ENCODE measurements at places on chromosomes 16 and 17. TPM values are rescaled to one million over a fixed set of nuclear protein-coding genes. Genes with fewer than 3 reads are reported as not detected.

Gene PTX4
- polyA plus RNA-seq, result 0.33 TPM

Gene PPL
- polyA plus RNA-seq, result not detected

Gene AOC3
- 1.5 TPM for polyA plus RNA-seq

Gene PIK3R6
- 11.0 TPM for polyA plus RNA-seq

Gene SPATA2L
- polyA plus RNA-seq, result 33.0 TPM

Gene KRT222
- polyA plus RNA-seq, result not detected

Gene ICAM2
- 149 TPM for polyA plus RNA-seq

Gene GAS2L2
- 0.10 TPM for polyA plus RNA-seq

Gene PLCD3
- polyA plus RNA-seq, result 0.50 TPM

Gene FAM20A
- polyA plus RNA-seq, result not detected

Gene CTCF
- 42.7 TPM for polyA plus RNA-seq

Gene SCPEP1
- 121 TPM for polyA plus RNA-seq

Gene GNGT2
- 5.1 TPM for polyA plus RNA-seq

Gene MYCBPAP
- polyA plus RNA-seq, result 0.45 TPM

Gene MYH3
- 9.4 TPM for polyA plus RNA-seq

Gene SEZ6
- polyA plus RNA-seq, result not detected

Gene GINS2
- 0.33 TPM for polyA plus RNA-seq

- H3K27ac ChIP-seq, result no peak overlapping the region
- H3K4me3 ChIP-seq, result no peak overlapping the region
- no peaks in the 10 kb centered on the region for H3K4me1 ChIP-seq
Measured at GRCh38 chr16:55539488-55539887, 27.0 kb upstream of the CAPNS2 start.

- H3K36me3 ChIP-seq, result no peaks in the 10 kb centered on the region
- H3K4me1 ChIP-seq, result peaks cover 3% of the 10 kb centered on the region
- no peaks in the 10 kb centered on the region for H3K27me3 ChIP-seq
- DNase-seq, result no peak
- no peak overlapping the region for H3K4me3 ChIP-seq
- no peak overlapping the region for H3K27ac ChIP-seq
Measured at GRCh38 chr16:78184238-78185183, 85.1 kb downstream of the WWOX start.

DNA sequence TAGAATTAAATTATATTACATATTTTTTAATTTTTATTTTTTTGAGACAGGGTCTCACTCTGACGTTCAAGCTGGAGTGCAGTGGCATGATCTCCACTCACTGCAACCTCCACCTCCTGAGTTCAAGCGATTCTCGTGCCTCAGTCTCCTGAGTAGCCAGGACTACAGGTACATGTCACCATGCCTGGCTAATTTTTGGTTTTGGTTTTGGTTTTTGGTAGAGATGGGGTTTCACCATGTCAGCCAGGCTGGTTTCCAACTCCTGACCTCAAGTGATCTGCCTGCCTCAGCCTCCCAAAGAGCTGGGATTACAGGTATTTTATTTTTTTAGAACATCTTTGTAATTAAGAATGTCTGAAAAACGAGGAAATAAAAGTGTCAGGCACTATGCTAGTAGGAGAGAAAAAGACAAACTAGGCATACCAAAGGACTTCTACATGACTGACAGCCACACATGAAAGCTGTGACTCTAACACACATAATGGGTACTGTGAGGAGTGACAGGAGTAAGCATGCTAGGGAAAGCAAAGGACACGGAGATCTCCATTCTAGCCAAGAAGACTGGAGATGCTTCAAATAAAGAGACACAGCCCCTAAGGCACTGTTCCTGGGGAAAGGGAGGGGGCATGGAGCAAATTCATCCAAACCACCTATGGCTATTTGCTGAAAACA lies 7.3 kb downstream of the GNA13 start:
- H3K4me3 ChIP-seq, result no peak overlapping the region
- peaks cover 55% of the 10 kb centered on the region for H3K36me3 ChIP-seq
- DNase-seq, result no peak
- peak overlapping the region; percentile 14 for H3K27ac ChIP-seq

- H3K4me1 ChIP-seq, result peaks cover 55% of the 10 kb centered on the region
- peak within 1 kb of the TSS; percentile 77 for H3K27ac ChIP-seq
- peak; percentile 89 for DNase-seq
- H3K4me3 ChIP-seq, result no peak within 1 kb of the TSS
- H3K27me3 ChIP-seq, result no peaks in the 10 kb centered on the region
Measured at GRCh38 chr16:88785106-88785924, at the start of gene PIEZO1. Gene PIEZO1 (minus strand): TSS chr16:88785220. CDS start chr16:88784964, 256 bp downstream.

- no peak overlapping the region for H3K4me3 ChIP-seq
- no peak overlapping the region for H3K27ac ChIP-seq
- no peak for DNase-seq
- no peaks in the 10 kb centered on the region for H3K36me3 ChIP-seq
- no peaks in the 10 kb centered on the region for H3K4me1 ChIP-seq
Measured at GRCh38 chr17:11144358-11145233, 96.4 kb upstream of the SHISA6 start.

GRCh38 chr16:10708969-10709368 lies 14.2 kb upstream of the TEKT5 start:
- DNase-seq, result no peak
- H3K4me3 ChIP-seq, result no peak overlapping the region
- no peaks in the 10 kb centered on the region for H3K27me3 ChIP-seq

GRCh38 chr16:14462811-14463210 lies 167.2 kb downstream of the PARN start:
- H3K36me3 ChIP-seq, result peaks cover 9% of the 10 kb centered on the region
- H3K27ac ChIP-seq, result no peak overlapping the region
- H3K4me1 ChIP-seq, result no peaks in the 10 kb centered on the region
- DNase-seq, result no peak
- H3K27me3 ChIP-seq, result no peaks in the 10 kb centered on the region

- no peak overlapping the region for H3K4me3 ChIP-seq
- no peak for DNase-seq
- no peak overlapping the region for H3K27ac ChIP-seq
Measured at GRCh38 chr16:75139498-75139897, 8.8 kb upstream of the ZFP1 start.

- H3K36me3 ChIP-seq, result no peaks in the 10 kb centered on the region
- DNase-seq, result no peak
- H3K27me3 ChIP-seq, result no peaks in the 10 kb centered on the region
- no peak overlapping the region for H3K27ac ChIP-seq
Measured at GRCh38 chr17:60522889-60523626, 3.0 kb downstream of the APPBP2 start.

DNA sequence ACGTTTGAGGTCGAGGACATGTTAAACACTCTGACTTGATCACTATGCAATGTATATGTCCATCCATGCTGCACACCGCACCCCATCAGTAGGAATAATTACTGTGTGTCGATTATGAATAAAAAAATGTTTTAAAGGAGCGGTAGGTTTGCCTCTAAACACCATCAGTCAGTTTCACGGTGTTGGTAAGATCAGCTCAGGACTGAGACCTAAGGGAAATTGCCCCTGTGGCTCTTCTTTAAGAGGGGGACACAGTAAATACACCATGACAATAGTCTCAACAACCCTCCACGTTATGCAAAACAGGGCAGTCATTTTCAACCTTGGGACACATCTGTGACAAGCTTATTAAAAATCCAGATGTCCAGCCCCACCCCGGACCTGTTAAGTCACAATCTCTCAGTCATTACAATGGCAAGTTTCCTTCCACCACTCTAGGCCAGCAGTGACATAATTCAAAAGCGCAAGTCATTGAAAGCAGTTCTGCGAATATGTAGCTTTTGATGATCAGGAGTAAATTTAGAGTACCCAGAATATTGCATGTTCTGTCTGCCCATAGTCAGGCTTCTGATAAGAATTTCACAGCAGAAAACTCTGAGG lies 1.2 kb downstream of the ATMIN start:
- peak; percentile 7 for DNase-seq
- peaks cover 16% of the 10 kb centered on the region for H3K4me1 ChIP-seq
- peaks cover 3% of the 10 kb centered on the region for H3K36me3 ChIP-seq
- H3K27ac ChIP-seq, result peak overlapping the region; percentile 40
- peak overlapping the region; percentile 76 for H3K4me3 ChIP-seq

GRCh38 chr17:7026471-7027115 lies 3.7 kb downstream of the BCL6B start:
- H3K4me3 ChIP-seq, result no peak overlapping the region
- peaks cover 31% of the 10 kb centered on the region for H3K4me1 ChIP-seq
- no peaks in the 10 kb centered on the region for H3K36me3 ChIP-seq
- no peaks in the 10 kb centered on the region for H3K27me3 ChIP-seq

DNA sequence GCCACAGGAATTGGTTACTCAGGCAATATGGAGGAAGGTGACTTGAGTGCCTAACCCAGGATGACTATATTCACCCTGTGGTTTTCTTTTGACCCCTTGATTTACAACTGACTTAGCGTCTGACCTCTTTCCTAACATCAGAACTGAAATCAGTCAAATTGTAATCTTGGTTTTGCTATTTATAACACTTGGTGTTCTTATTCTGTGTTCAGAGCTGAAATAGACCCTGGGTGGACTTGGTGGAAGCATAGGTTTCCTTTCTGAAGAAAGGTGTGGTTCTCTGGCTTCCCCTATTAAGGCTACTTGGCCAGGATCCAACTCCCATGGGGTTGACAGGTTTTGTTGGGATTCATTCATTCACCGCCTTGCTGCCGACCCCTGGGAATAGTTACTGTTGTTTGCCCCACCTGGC lies 80.8 kb downstream of the CLEC16A start:
- H3K27ac ChIP-seq, result no peak overlapping the region
- H3K27me3 ChIP-seq, result no peaks in the 10 kb centered on the region
- no peaks in the 10 kb centered on the region for H3K4me1 ChIP-seq
- H3K36me3 ChIP-seq, result peaks cover 68% of the 10 kb centered on the region

DNA sequence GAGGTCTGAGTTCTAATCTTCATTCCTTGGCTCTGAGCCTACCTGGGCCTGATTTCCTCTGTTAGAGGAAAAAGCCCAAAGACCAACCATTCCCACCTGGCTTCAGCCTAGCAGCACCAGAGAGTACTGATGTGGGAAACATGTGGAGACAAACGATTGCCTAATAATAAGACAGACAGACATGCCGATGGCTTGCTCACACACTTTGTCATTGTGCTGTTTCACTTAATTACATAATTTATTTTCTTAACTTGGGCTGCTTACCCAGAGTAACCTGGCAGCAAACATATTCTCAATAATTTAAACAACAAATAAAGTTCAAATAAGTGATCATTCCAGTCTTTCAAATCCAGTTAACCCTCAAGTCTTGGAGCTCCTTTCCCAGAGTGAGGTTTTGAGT lies 83.4 kb downstream of the MAF start:
- H3K36me3 ChIP-seq, result no peaks in the 10 kb centered on the region
- H3K27me3 ChIP-seq, result no peaks in the 10 kb centered on the region
- no peak for DNase-seq

DNA sequence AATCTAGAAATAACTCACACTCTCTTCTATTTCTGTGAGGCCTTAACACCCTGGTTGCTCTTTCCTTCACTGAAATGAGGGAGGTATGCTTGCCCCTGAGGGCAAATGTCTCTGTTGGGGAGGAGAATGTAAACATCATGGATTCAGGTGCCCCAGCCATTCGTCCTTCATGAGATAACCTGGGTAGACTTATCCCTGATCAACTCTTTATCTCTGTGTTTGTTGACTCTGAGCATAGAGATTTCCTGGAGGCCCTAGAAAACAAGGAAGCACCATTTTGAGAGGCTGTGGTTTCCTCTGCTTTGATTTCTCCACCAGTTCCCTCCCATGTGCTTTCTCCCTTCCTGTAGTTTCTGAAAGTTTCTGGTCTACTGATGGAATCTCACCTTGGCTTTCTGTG lies 77.3 kb downstream of the PHKB start:
- H3K27ac ChIP-seq, result no peak overlapping the region
- peaks cover 28% of the 10 kb centered on the region for H3K36me3 ChIP-seq
- no peak overlapping the region for H3K4me3 ChIP-seq
- no peaks in the 10 kb centered on the region for H3K4me1 ChIP-seq
- no peaks in the 10 kb centered on the region for H3K27me3 ChIP-seq

DNA sequence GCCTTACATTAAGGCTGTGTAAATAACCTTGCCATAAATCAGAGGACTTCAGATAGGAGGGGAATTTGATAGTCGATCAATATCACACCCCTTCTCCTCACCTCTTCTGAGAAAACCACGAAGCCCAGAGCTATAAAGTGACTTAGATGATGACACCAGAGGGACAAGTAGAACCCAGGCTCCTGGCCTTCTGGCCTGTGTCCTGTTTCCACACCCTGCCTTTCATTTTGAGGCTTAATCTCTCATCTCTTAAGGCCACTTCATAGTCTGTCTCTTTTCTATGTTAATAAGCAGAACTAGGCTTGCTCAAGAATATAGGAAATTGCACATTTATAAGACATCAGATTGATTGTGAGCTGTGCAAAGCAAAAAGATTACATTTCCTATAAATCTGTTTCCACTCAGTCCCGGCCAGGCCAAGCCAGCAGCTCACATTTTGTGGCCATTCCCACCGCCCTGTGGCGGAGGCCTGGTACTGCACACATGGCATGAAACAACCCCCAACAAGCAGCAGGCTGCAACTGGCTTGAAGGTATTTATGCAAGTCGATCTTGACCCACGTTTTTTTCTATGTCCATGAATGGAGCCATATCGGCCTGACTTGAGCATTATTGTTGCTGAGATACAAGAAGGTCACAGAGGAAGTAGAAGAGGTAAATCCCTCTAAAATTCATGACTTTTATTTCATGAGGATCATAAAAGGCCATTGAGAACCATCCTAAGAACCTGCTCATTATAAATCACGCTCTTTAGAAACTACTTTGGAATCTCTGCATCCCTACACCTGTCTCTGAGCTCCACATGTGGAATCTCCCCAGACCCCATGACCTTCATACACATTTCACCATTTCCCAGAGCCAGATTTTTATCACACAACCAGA lies 93.7 kb downstream of the PMP22 start:
- H3K4me1 ChIP-seq, result no peaks in the 10 kb centered on the region
- H3K36me3 ChIP-seq, result no peaks in the 10 kb centered on the region
- DNase-seq, result peak; percentile 5
- no peaks in the 10 kb centered on the region for H3K27me3 ChIP-seq
- H3K4me3 ChIP-seq, result no peak overlapping the region
- H3K27ac ChIP-seq, result no peak overlapping the region

DNA sequence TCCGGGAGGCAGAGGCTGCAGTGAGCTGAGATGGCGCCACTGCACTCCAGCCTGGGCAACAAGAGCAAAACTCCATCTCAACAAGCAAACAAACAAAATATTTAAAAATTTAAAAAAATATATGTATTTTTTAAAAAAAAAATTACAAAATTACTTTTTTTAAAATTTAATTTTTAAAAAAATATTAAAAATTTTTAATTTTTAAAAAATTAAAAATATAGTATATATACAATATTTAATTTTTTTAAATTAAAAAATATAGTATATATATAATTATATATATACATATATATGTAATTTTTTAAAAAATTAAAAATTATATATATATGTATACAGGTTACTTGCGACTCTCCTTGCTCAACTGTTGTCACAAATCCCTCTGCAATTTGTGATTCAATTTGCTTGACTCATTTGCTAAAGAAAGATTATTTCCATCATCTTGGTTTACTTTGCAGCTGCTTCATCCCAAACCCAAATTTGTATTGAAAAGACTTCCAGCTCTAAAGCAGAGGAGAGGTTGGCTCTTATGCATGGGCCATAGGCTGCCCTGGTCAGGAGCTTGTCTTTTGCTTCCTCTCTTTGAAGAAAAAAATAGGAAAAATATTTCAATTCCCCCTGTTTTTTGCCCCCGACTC lies 247.4 kb upstream of the IRX3 start:
- no peak overlapping the region for H3K27ac ChIP-seq
- no peaks in the 10 kb centered on the region for H3K27me3 ChIP-seq
- no peak overlapping the region for H3K4me3 ChIP-seq
- DNase-seq, result no peak
